Pulmonary artery endothelial cell (primary cell): ENCODE measurements at places on chromosomes 5 and 9. TPM values are rescaled to one million over a fixed set of nuclear protein-coding genes. Genes with fewer than 3 reads are reported as not detected.

- DNase-seq = no peak
These were observed 124.9 kb upstream of the ZNF462 start for GRCh38 chr9:106738109-106738508.

DNA sequence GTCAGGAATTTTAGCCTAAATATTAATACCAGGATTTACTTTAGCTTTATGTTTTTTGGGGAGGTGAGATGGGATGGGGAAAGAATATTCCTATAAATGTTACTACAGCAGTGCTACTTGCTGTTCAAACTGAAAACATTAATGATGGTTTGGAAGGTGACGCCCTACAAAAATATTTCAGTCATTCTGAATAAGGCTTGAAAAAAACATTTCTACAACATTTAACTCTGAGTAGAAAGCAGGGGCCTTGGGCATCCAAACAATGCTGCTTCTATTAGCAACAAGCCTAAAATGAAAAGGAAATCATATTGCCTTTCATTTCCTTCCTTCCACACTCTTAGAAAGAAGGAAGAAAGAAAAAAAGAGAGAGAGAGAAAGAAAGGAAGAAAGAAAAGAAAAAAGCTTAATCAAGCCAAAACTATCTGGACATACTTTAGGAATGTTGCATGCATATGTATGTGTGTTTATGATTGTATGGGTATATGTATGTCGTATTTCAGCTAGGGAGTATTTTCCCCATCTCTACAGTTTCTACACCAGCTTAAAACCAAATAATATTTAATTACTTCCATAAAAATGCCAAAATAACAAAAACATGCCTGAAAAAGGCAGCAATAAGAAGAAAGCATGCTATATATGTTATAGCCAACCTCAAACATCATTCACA, 16.3 kb upstream of the DAB2 start:
- no peak for DNase-seq

GRCh38 chr5:123966781-123967180, 454.8 kb downstream of the CSNK1G3 start:
- no peak for DNase-seq

GRCh38 chr5:133819977-133820471, 148.4 kb downstream of the C5orf15 start:
- no peak for DNase-seq

- DNase-seq = no peak
These were observed 25.0 kb upstream of the TDRD7 start for GRCh38 chr9:97386733-97387503.

Gene UGCG
- 46.5 and 68.3 TPM in 2 replicates for total RNA-seq

DNA sequence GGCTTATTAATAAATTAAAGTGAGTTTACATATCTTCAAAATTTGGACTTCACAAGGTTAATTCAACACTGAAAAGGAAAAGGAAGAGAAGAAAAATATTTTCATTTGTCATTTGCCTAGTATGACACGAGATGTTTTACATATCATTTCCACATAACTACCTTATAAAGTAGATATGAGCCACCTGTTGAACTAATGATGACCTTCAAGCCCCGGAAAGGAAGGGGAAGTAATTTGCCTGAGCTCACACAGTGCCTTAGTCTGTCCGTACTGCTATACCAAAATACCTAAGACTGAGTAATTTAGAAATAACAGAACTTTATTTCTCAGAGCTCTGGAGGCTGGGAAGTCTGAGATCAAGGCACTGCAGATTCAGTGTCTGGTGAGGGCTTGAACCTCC, 17.9 kb downstream of the CMYA5 start:
- DNase-seq = no peak

Gene CTNND2
- not detected in 2 replicates for total RNA-seq

DNA sequence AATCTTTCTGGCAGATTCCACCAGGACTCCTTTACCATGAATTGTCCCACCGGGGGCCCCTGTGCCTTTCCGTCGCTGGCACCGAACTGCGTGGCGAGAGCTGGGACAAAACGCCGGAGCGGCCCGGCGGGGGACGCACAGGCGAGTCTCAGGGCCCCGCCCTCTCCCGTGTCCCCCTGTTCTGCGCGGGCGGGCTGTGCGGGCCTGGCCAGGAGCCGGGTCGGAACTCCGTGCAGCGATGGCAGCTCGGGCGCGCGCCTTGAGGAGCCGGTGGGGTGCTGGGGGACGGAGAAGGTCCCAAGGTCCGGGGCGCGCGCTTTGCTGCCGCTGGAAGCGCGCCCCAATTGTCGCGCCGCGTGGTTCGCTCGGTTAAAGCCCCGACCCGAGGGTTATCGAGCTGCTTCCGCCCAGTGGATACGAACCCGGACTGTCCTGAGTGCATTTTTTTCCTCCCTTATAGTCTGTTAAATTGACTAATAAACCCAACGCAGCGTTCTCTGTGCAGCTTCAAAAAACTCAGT, 125.3 kb downstream of the TMEM174 start:
- no peak for DNase-seq

GRCh38 chr5:137332296-137332695, 166.8 kb downstream of the SPOCK1 start:
- no peak for DNase-seq

DNA sequence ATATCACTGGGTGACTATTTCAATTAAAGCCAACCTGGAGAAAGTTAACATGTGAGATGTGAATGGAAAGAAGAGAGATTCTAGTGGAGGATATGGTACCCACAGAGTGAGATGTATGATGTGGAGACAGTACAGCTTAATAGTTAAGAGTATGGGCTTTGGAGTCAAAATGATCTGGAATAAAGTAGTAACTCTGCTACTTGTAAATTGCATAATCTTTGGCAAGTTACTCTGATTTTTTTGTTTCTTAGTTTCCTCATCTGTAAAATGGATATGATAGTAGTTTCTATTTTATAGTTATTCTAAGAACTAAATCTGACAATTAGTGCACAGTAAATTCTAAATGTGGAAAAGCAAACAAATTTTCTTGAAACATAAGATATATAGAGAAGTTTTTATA, 79.2 kb downstream of the ISOC1 start:
- DNase-seq = no peak

DNA sequence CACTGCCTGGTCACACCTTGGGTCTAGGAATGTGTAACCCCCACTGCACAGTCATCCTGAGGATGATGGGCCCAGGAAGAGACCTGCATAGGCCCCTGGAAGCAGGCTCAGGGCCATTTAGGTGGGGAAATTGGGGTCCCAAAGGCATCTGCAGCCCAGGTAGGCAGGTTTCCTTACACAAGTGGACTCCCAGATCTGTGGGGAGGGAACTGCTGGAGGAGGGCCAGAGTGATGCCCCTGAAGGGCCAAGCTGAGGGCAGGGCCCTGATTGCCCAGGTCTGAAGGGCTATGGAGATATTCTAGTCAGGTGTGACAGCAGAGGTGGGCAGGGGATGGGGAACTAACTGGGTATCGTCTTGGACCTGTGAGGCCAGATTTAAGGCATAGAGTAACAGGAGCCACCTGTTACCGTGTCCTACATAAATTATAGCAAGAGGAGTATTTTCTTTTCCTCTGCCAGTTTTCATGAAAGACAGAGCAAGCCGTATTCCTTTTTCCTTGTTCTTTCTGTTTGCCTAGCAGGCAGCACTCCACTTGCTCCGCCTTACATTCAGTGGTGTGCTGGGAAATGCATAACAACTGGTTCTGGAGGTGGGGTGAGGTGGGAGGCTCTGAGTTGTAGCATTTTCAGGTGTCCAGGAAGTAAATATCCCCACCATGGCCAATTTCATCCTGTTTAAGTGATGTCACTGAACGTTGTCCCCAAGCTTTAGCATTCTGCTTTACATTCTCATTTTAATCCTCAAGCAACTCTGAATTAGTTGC, 41.3 kb downstream of the PPARGC1B start:
- no peak for DNase-seq

- no peak for DNase-seq
These were observed 5.5 kb upstream of the ZNF354B start for GRCh38 chr5:178854284-178854683.

- no peak for DNase-seq
These were observed 33.8 kb upstream of the COL15A1 start for GRCh38 chr9:98909935-98910334.

DNA sequence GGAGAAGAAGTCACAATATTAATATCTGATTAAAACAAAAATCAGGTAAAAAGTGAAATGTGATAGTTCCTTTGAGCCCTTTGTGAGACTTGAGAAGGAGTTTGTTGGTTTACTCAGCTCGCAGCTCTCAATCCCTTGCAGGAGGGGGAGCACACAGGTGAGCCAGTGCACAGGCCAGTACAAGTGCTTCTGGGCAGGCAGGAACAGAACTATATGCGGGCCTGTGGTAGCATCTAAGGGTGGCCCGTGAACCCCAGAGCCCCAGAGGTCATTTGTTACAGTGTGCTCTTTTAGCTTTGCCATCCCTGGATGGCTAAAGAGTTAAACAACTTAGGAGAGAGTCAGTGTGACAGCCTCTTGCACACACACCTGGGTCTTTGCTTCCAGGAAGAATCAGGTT, 215.3 kb upstream of the EDIL3 start:
- DNase-seq = no peak

Gene SLC46A2
- not detected in 2 replicates for total RNA-seq

DNA sequence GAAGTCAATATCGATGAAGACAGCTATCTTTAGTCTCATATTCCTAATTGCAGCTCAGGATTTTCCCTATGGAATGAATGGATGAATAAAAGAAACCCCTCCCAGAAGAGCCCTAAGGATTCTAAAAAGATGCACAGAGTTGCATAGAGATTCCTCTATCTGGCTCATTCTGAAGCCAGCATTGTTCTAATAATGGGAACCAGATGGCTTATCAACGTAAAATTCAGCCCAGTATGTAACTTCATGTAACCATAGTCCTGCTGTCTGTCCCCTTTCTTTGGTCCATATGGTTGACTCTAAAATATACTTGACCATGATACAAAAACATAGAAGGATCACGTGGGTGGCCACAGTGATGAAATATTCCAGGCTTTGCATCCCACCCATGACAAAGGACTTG, 508.6 kb downstream of the RASEF start:
- DNase-seq = no peak

DNA sequence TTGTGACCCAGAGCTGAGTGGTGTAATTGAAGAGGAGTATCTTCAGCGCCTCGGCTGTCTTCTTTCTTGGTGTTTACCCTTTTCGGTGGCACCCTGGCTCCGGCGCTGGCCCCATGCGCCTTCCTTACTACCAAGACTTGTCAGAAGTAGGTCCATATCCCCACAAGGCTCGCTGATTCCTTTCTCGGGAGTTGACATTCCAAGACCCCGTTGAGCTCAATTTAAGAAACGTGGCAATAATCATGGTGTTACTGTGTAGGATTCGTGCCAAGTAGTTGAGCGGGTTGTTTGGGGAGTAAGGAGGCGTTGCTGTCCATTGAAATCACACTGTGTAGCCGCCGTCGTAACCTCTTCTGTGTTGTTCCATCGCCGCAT, 795 bp downstream of the NDUFAF2 start:
- no peak for DNase-seq

GRCh38 chr9:128629852-128630545, 26.6 kb downstream of the DYNC2I2 start:
- no peak for DNase-seq

- no peak for DNase-seq
These were observed 37.6 kb downstream of the HRH2 start for GRCh38 chr5:175695161-175696126.

GRCh38 chr9:118533101-118533500, 828.9 kb downstream of the TLR4 start:
- DNase-seq = no peak

GRCh38 chr9:137296670-137297664, 5.1 kb downstream of the NRARP start:
- DNase-seq = no peak

GRCh38 chr5:67518227-67518626, 321.6 kb upstream of the CD180 start:
- no peak for DNase-seq

- no peak for DNase-seq
These were observed 2.0 kb downstream of the NIPBL start for GRCh38 chr5:36878392-36879082.

DNA sequence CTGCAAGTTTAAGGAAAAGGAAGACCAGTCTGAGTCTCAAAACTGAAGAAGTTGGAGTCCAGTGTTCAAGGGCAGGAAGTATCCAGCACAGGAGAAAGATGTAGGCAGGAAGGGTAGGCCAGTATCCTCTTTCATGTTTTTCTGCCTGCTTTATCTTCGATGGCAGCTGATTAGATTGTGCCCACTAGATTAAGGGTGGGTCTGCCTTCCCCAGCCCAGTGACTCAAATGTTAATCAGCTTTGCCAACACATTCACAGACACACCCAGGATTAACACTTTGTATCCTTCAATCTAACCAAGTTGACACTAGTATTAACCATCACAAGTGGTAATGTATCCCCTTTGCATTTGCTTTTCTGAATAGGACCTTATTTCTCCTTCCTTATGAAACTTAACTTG, 535.9 kb upstream of the FTMT start:
- DNase-seq = no peak

Gene ABO
- total RNA-seq = not detected in 2 replicates

DNA sequence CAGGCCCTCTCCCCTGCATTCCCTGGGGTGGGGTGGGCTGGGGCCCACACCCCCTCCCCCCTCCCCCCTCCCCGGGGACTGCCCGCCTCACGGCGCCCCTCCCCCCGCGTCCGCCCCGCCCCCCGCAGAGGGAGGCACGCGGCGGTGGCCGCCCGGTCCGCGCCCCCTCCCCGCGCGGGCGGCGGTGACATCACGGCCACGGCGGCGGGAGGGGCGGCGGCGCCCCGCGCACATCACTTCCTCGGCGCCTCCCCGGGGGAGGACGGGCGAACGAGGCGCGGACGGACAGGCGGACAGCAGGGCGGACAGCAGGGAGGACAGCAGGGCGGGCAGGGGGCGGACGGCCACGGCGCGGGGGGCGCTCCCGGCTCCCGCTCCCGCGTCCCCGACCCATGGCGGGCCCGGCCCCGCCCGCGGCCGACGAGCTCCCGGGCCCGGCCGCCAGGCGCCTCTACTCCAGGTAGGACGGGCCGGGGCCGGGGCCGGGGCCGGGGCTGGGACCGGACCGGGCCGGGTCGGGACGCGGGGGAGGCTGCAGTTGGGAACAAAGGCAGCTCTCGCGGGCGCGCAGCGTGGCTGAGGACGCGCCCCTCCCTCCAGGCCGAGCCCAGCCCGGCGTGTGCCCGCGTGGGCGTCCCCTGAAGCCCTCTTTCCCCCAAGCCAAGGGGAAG, at the start of gene GPSM1:
GPSM1 (plus strand) TSS at position 236 of the 671 bp plus-strand sequence; CDS start at position 393, 157 bp downstream.
- DNase-seq = no peak

Gene LRRC14B
- total RNA-seq = not detected in 2 replicates

DNA sequence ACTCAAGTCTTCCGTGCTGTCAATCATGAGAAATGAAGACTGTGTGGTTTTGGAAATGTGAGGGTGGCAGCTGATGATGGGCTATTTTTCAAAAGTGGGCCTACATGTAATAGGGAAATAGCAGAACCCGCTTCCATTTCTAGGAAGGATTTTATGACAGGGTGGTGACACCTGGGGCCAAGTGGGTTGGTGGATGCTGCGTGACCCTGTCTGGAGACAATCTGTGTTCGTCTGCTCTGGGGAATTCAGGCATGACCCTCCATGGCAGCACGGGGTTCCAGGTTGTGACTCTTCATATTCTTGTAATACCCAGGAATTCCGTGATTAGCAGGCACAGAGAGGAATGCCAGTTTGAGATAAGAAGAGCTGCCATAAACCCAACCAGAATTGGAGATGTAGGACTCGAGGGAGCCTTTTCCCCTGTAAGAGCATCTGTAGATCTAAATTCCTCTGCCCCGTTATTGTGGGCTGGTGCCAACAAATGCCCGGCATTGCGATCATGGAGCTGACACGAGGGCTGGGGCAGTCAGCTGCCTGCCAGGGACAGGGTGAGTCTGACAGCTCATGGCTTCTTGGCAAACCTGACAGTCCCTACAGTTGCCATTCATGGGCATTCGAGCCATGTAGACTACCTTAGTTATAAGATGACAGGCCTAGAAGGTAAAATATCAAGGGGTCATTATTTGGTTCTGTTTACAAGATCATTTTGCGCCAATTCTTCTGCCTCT, 279.7 kb downstream of the GADD45G start:
- DNase-seq = no peak

Gene PCDHA12
- 0.07 TPM in 1 of 2 replicates, not detected in the other for total RNA-seq
